ENCODE measurements at places on chromosomes 1 and 21.

DNA sequence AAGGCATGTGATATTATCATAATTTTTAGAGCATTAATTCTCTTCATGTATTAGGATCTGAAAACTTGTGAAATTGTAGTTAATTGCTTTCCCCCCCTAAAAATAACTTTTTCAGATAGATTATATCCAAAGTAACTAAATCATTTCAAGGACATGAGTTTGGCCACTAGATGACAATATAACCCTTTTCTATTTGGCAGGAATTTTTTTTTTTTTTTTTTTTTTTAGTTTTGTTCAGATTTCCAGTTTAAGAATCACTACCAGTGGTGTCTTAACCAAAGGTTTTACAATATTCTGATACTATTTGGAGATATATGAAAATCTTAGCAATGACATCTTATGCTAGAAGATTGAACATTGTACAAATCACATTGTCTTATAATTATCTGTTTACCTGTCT is 370.8 kb downstream of the AMY1C start:
- peak; percentile 6 for DNase-seq

- no peak for DNase-seq
Measured at GRCh38 chr1:19605967-19606366, 38.1 kb upstream of the NBL1 start.

DNA sequence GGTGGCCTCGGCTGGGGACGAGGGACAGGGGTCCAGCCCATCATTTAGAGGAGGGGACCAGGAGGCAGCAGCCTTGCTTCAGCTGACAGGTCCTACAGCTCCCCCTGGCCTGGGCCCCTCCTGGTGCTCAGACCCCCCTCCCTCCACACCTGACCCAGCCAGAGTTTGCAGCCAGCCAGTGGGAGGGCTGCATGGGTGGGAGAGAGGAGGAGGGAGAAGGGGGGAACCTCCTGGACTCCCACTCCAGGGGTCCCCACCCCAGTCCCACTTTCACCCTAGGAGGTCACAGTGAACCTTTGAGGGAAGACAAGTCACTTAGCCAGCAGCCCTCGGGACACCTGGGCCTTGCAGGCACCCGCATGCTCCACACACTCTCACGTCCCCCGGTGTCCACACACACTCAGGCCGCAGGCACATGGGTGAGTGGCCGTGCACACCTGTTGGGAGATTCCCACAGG is 108.9 kb upstream of the ZBTB40 start:
- DNase-seq, result no peak

DNA sequence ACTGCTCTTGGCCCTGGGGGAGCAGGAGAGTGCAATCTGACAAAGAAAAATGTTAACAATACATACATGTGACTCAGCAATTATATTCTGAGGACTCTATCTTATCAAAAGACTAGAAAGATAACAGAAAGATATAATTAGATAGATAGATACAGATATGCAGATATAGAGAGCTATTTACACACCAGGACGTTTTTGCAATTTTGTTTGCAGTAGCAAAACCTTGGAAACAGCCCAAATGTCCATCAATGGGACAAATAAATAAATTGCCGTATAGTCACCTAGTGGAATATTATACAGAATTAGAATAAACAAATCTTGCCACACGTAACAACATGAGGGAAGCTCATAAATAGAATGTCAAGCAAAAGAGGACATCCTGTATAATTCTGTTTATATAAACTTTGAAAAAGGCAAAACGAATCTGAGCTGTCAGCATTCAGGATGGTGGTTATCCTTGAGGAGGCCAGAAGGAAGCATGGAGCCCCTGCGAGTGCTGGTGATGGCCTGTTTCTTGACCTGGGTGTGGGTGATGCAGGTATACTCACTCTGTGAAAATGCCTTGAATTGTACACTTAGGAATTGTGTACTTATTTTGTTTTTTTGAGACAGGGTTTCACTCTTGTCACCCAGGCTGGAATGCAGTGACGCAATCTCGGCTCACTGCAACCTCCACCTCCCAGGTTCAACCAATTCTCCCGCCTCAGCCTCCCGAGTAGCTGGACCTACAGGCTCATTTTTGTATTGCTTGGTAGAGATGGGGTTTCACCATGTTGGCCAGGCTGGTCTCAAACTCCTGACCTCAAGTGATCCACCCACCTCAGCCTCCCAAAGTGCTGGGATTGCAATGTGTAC is 12.8 kb upstream of the TRIM63 start:
- no peak for DNase-seq

GRCh38 chr1:46284597-46285564 is 18.5 kb downstream of the LRRC41 start:
- DNase-seq, result no peak

Data from SW 1271 (cell line).